ENCODE measurements at places on chromosomes 5 and 9. TPM values are rescaled to one million over a fixed set of nuclear protein-coding genes. Genes with fewer than 3 reads are reported as not detected.
A peak's percentile ranks its signal among the peaks of the same experiment; 100 is the strongest.

Gene GLDC
- 2.5 TPM for total RNA-seq

Gene TAF11L11
- total RNA-seq: not detected

Gene BHMT2
- total RNA-seq: 1.3 TPM

Gene RASEF
- 0.39 TPM for total RNA-seq

Gene SHROOM1
- total RNA-seq: 1.8 TPM

Gene OR1J4
- not detected for total RNA-seq

Gene PAEP
- not detected for total RNA-seq

Gene PCDHB12
- total RNA-seq: 2.2 TPM

Gene TEK
- 54.8 TPM for total RNA-seq

Gene CMYA5
- 0.27 TPM for total RNA-seq

Gene RBM22
- total RNA-seq: 58.6 TPM

Gene ADAMTSL1
- total RNA-seq: 3.9 TPM

- no peak for DNase-seq
These were observed 38.8 kb upstream of the ANKRD33B start for GRCh38 chr5:10525124-10525495.

DNA sequence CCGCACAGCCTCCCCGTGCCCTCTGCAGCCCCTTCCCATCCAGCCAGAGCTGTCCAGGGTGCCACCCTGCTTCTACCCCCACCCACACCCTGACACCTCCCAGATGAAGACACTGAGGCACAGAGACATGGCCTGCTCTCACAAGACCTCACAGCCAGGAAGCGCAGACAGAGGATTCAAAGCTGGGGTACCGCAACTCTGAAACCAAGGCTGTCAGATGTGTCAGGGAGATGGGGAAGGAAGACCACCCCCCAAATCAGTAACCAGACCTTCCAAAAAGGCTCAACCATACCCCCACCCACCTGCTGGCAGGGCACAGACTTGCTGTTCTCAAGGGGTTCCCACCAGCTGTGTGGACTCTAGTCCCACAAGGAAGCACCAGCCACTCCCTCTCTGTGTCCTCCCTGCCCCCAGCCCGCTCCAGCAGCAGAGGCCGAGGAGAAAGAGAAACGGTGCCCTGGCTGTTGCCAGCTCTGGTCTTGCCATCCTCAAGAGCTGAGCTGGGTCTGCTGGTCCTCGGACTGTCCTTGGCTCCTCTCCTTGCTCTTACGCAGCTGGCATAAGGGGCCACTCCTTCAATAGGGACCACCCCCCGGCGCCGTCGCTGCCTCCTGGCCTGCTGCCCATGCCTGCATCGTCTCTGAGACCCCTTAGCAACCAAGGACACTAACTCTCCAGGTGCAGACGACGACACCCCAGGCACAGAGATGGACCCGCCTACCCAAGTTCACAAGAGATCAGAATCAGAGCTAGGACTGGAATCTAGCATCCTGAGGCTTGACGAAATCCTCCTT lies 699 bp downstream of the AKNA start:
- peak; percentile 89 for DNase-seq

DNA sequence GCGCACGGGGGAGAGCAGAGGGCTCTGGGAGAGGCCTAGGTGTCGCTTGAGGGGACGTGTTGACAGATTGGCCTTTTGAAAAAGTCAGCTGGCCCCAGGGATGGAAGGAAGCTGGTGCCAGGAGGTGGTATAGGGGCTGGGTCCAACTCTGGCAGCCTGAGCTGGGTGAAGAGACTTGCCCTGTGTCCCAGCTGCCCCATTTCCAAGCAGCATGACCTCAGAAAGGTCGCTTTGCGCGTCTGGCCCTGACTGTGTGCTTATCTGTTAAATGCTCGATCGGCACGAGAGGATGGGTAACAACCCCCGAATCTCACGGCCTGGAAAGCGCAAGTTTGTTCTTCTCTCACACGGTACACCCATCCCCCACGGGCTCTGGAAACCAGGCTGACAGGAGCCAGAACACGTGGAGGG lies 31.2 kb upstream of the LAMC3 start:
- DNase-seq: no peak

GRCh38 chr5:32566319-32567111 lies 18.8 kb upstream of the SUB1 start:
- no peak for DNase-seq

GRCh38 chr5:59588922-59589321 lies 304.6 kb downstream of the PDE4D start:
- no peak for DNase-seq

GRCh38 chr9:94655739-94656138 lies 16.4 kb upstream of the FBP1 start:
- peak; percentile 80 for DNase-seq

GRCh38 chr5:125054146-125054545 lies 307.7 kb upstream of the ZNF608 start:
- DNase-seq: no peak

- no peak for DNase-seq
These were observed 51.0 kb downstream of the SH3PXD2B start for GRCh38 chr5:172403189-172403796.

DNA sequence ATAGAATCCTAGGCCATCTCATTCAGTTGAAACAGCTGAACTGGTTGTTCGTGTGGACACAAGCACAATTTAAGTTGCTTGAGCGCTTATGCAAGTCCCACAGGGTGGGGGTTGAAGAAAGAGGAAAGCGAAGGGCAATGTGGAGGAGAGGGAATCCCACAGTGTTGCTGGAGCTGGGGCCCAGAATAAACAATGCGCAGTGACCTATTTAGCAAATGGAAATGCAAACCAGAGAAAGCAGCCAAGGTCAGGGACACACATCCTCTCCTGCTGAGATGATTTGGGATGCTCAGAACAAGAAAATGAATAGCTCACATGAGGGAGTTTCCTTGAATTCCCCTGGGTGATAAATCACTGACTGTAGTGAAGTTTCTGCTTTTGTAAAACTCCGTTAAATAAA lies 838.3 kb downstream of the TLE4 start:
- no peak for DNase-seq

DNA sequence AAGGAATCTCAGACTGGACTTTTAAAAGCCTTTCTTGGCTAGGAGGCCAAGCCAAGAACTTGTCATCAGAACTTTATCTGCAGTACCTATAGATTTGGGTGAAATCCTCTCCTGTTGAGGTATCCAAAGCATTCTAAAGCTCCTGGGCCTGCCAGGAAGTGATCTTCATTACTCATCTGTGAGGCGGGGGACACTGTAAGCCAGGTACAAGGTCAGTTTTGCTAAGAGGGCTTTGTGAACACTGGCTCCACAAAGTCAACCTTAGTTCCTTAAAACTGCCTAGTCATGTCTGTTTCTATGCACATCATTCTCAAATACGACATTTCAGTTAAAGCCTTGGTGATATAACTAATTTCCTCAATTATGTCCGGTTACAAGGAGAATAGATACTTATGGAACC lies 236.7 kb downstream of the PIK3R1 start:
- DNase-seq: no peak

- DNase-seq: no peak
These were observed 1.4 kb downstream of the GALNT12 start for GRCh38 chr9:98808875-98809274.

DNA sequence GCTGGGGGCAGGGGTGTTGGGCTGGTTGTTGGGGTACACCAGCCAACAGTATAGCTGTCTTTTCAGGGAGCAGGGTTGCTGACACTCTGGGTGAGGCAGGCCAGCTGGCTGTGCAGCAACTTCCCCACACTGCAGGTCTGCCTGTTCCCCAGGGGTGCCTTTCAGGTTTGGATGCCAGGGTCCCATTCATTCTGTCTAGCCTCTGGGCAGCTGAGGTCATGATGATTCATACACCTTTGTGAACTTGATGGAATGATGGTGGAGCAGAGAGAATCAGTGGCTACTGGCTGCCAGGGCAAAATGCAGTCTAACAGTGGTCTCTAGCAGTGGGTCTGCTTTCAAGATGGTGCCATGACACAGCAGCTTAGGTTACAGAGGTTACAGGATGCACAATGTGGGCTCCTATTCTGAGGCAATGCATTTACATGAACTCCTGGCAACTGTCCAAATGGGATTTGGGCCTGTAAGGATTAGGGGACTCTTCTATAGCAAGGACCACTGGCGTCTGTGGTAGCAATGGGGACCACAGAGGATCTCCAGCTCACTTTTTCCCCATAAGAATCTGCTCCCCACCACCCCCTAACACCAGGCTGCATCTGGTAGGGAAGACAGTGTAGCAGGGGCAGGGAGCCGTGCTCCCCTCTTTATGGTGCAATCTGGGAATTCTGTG lies 103.7 kb downstream of the FEM1C start:
- no peak for DNase-seq

DNA sequence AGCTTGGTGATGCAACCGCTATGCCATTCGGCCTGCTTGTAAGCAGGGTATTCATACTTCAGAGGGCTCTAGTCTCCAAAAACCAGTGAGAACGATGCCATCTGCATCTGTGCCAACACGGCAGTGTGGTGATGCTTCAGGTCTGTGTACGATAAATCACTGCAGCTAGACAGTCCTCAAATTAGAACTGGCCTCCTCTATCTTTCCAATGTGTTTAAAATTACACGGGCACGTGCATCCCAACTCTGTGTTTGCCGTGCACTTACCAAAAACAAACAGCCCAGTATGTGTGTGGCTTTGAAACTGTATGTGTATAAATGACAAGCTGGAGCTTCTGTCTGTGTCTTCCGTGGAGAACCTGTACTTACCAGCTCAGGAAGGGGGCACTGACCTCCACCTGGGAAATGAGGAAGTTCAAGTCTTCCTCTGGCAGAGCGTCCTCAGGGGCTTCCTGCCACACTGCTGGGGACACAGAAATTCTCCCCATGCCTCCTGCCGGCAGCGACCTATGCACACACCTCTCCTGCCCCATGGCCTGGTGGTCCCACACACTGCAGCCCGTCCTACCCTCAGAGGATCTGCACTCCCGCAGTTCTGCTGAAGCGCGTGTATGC lies 12.3 kb downstream of the MED10 start:
- DNase-seq: no peak

DNA sequence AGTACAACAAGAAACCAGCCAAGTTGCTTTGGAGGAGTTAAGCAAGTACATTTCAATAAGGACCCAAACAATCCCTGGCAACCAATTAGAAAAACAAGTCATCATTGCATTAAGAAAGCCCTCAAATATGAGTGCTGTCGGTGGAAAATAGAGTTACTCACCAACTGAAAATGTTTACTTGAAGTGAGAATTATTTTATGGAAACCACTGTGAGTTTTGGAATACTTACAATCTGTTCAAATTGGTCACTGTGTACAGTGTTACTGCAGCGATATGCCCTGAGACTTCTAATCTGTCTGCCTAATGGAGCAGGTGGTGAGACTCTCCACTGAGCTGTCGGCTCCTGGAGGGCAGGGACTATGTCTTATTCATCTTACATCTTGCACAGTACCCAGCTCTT lies 1073.2 kb upstream of the DMAC1 start:
- no peak for DNase-seq

DNA sequence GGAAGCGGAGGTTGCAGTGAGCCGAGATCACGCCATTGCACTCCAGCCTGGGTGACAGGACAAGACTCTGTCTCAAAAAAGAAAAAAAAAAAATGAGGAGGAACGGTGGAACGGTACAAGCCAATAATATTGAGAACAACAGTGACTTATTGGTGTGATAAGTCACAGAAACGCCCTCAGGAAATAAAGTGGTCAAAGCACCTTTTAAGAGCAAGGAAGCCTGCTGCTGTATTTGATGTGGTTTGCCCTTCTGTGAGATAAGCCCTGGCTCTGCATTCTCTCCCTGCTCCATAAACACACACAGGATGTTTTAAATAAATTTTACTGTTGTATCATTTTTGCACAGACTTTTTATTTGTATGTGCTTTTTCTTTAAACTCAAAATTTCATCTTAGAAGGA lies 269.9 kb upstream of the MSX2 start:
- no peak for DNase-seq

GRCh38 chr5:39137819-39138451 lies 63.7 kb upstream of the RICTOR start:
- DNase-seq: no peak

DNA sequence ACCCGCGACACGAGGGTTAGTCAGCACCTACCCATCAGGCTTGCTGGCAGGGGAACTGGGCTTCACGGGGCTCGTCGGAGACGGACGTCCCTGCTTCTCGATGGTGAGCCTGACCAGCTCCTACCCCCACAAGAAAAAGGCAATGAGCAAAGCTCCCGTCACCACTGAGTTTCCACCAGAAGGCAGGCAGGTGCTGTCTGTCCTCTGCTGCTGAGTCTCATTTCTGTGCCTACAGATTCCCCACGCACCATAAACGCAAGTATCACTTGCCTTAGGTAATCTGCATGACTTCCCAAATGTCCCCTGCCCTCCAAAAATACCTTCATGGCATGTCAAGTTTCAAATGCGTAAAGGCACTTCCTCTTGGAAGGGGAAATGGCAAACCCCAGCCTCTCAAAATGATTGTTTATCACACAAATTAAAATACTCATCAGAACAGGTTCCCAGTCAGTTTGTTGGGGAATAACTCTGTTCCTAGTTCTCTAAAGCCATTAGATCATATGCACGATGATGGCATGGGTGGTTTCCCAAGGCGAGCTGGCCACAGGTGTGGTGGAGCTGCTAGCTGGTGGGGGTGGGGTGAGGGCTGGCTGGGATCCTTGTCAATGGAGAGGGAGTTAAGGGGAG lies 85.0 kb downstream of the PRRT1B start:
- no peak for DNase-seq

DNA sequence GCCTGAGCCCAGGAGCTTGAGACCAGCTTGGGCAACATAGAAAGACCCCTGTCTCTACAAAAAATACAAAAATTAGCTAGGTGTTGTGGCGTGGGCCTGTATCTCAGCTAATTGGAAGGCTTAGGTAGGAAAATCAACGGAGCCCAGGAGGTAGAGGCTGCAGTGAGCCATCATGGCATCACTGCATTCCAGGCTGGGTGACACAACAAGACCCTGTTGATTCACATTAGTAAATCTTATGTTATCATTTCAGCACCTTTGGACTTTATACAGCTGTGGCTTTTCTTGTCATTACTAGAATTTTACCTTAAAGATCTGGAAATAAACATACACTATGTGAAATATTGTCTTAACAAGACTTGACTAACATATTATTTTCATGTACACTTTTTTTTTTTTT lies 185.0 kb downstream of the ZNF608 start:
- DNase-seq: no peak

- DNase-seq: no peak
These were observed 171.0 kb downstream of the ARRDC3 start for GRCh38 chr5:91211997-91212713.

Data from spleen (tissue), 13 donors.